Stimulated activated CD8-positive, alpha-beta memory T cell treated with anti-CD3 and anti-CD28 coated beads, Interleukin-15, amount 100 ng/mL, for 48 hours (primary cell): ENCODE measurements at places on chromosomes 11 and 22.

GRCh38 chr11:12464303-12464702 lies 86.9 kb downstream of the PARVA start:
- no peak for DNase-seq

- no peak for DNase-seq
These were observed 27.6 kb downstream of the RBMXL2 start for GRCh38 chr11:7116370-7116769.

DNA sequence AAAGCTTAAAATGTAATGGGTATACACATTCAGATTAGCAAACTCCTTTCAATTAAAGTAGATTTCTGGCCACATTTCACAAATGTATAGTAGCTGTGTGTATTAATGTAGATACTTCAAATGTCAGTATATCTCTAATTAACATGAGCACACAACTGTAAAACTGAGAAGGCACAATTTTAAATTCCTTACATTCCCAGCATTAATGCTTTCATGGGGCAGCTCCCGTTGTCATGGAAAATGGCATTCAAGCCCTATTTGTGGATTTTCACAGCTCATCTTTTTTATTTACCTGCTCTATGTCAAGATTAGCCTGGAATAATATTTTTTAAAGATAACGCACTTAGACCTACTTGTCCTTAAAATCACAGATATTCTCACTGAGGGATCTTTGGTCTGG lies 113.6 kb upstream of the SOX6 start:
- no peak for DNase-seq

GRCh38 chr11:83945976-83946375 lies 659.8 kb upstream of the CCDC90B start:
- no peak for DNase-seq

DNA sequence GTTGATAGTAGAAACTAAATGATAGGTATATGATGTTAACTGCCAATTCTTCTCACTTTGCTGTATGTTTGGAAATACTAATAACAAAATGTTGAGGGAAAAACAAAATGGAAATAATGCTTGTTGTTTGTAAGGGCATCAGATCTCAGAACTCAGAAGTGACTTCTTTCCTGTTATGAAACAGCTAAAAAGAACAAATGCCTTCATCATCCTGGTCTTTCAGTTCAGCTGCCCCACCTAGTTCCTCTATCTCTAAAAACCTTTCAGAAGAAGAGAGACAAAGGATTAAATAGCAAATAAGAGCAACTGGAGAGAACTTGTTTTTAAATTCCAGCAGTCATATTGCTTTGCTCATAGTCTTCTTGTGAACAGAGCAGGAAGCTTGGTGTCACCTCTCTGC lies 345.3 kb upstream of the NCAM1 start:
- DNase-seq, result no peak

DNA sequence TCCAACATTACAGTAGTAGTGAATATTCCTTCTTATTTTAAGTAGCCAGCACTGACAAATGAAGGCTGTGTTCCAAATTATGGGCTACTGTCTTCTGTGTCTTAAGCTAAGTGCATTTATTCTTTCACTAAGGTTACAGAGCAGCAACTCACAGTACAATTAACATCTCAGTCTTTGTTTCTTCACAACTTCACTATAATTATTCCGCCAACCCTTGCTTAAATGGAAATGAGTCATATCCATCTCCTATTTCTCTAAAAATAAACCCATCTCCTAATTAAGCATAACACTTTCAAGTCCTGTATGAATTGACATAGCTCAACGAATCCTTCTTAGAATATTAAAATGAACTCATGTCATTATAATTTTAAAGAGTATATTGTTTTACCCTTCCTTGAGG lies 6.7 kb downstream of the ETS1 start:
- DNase-seq, result no peak

DNA sequence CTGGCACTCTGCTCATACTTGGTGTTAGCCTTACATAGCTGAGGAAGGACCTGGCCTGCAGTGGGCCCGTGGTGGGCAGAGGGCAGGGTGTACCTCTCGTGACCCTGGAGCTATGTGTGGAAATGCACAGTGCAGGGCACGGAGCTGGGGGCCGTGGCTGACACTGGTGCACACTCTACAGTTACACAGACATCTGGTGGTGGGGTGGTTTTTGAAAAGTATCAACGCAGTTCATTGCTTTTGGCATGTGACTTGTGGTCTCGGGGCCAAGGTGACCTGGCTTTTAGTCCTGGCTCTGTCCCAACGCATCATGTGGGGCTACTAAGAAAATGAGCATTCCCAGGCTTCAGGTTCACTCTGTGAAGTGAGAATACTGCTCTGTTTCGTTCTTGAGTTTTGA lies 553.6 kb downstream of the NTM start:
- no peak for DNase-seq

- no peak for DNase-seq
These were observed 4.7 kb downstream of the FOSL1 start for GRCh38 chr11:65895482-65895981.

GRCh38 chr11:67056267-67057204 lies at the start of gene RHOD:
Gene RHOD, plus strand, starts transcription at chr11:67056847. Its CDS starts 56 bp downstream, at chr11:67056903.
- DNase-seq, result no peak

GRCh38 chr22:44526779-44527126 lies 28.7 kb upstream of the RTL6 start:
- no peak for DNase-seq

DNA sequence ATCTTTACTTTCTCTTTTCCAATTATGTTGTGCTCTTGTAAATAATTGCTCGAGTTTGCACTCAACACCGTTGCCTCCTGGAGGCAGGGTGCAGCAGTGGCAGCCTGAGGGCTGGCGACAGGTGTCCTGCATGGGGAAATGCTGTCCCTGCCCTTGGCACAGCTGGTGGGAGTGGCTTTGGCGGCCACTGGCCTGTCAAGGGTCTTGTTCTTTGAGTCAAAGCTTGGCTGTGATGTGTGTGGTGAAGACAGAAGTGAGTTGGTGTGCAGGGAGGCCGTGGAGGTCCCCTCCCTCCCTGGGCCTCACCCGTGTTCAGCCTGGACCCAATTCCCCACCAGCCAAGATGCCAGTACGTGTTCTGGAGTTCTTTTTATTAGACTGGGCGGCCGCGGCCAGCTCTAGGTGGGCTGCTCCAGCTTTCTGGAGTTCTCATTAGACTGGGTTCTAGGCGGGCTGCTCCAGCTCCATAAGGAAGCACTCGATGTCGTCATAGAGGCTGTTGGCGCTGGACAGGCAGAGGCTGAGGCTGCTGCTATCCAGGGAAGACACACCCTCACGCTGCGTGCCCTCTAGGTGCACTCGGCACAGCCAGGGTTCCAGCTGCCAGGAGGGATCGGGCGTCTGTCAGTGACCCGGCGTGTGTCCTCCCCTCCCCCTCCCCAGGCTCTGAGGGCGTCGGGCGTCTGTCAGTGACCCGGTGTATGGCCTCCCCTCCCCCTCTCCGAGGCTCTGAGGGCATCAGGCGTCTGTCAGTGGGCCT lies 3.4 kb downstream of the IRF7 start:
- no peak for DNase-seq

DNA sequence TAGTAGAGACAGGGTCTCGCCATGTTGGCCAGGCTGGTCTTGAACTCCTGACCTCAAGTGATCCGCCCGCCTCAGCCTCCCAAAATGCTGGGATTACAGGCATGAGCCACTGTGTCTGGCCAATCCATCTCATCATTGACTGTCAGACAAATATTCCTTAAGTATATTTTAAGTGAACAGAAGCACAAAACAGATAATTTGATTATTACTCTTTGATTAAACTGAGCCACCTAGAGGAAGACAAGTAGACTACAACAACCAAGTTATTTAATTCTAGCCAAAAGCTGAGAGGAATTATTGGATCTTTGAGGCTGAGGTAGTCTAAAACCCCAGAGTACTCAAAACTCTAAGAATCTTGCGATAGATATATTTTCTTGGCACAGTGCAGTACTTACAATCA lies 1.2 kb downstream of the ACRV1 start:
- no peak for DNase-seq

GRCh38 chr11:20770414-20770946 lies 101.1 kb downstream of the NELL1 start:
- no peak for DNase-seq

DNA sequence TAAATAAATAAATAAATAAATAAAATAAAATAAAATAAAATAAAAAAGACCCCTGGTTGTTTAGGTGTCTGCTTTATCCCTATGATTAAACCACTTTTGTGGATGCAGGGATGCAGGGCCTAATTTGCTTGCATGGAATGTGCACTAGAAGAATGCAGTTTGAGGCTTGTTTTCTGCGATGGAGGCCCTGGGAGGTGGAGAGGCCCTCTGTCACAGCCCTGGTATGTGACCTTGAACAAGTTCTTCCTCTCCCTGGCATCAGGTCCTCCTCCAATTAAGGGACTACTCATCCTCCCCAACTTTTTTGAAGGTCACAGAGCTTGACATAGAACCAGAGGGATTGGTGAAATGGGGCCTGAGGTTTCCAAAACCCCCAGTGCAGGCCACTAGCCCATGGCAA lies 22.7 kb downstream of the KCNJ4 start:
- no peak for DNase-seq

DNA sequence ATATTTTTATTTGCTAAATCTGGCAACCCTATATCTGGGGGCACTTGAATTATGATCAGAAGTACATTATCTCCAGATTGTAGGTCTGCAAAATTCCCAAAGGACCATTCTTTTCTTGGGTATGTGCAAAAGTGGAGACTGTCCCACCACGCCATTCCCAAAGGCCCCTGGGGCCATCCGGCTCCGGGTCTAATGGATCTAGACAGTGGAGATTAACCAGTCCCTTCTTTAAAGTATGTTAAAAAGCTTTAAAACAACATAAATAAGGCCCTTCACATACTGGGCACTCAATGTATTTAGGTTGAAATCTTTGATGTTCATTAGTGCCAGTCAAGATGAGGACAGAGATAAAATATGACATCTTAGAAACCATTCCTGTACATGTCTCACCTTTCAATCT lies 124.1 kb downstream of the MAML2 start:
- DNase-seq, result no peak

DNA sequence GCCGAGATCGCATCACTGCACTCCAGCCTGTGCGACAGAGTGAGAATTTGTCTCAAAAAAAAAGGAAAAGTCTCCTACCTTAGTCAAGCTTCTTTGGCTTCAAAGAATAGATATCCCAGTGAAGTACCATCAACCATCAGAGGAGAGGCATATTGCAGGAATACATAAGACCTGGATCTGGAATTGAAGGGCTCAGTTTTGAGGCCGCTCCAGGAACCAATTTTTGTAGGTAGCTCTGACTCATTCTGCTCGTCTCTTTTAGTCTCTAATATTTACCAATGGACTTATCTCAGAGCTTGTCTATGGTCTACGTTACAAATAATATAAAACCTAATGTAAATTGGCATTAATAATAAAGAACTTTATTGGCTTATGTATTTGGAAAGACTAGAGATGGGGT lies 8.2 kb upstream of the CCDC15 start:
- no peak for DNase-seq

- DNase-seq, result no peak
These were observed 1121.8 kb downstream of the TBC1D22A start for GRCh38 chr22:47884200-47884599.

- no peak for DNase-seq
These were observed 150.8 kb upstream of the C11orf58 start for GRCh38 chr11:16587670-16588069.

- no peak for DNase-seq
These were observed 24.1 kb upstream of the FAM181B start for GRCh38 chr11:82757660-82758357.

- no peak for DNase-seq
These were observed 63.5 kb downstream of the SIK2 start for GRCh38 chr11:111665777-111666176.

DNA sequence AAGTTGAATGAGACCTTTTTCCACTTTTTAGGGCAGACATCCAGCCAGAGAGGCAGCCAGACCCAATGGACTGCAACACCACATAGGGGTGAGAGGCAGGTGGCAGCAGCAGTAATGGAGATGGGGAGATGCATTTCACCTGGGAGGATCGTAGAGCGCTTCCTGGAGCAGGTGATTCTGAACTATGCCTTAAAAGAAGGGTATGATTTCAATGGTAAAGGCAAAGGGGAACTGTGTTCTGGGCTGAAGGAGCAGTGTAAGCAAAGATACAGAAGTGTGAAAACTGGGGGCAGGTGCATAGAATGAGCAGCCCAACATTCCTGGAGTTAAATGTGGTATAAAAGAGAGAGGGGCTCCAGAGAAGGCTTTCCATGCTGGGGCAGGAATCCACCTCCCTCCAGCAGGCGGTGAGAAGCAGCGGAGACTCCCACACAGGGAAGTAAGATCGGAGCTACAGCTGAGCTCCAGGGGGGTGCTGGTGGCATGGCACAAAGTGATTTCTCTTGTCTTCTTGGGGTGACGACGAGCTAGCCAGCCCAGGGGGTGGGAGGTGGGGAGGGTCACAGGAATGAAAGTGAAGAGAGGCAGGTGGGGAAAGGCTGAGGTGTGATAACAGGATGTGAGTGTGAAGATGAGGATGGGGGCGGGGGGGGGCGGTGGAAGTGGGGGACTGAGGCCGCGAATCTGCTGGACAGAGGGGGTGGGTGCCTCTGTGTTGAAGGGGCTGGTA lies 4.3 kb upstream of the SERHL2 start:
- no peak for DNase-seq

DNA sequence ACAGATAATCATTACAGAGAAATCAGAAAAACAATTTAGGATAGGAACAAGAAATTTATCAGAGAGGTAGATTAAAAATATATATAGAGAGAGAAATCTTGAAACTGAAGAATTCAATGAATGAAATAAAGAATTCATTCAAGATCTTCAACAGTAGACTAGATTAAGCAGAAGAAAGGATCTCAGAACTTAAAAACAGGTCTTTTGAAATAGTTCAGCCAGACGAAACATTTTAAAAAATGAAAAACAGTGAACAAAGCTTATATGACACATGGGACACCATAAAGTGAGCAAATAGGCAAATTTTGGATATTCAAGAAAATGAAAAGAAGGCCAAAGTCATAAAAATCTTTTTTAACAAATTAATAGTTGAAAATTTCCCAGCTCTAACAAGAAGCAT lies 138.8 kb downstream of the CASP12 start:
- DNase-seq, result no peak

DNA sequence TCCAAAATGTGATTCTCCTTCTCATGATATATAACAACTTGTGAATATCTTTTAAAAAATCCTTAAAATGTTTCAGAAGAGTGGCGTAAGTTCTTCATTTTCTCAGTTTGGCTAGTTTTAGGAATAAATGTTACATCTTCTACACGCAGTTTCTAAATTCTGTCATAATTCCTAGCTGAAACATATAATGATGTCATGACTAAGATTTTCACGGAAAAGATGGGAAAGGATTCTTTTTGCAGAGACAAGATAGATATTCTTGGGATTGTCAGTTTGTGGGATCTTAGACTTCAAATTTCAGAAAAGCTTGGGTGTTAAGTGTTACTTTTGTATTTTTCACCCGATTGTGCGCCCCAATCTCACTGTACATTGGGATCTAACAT lies 1.7 kb downstream of the EED start:
- DNase-seq, result no peak

- no peak for DNase-seq
These were observed 2.0 kb downstream of the DUSP8 start for GRCh38 chr11:1570001-1570453.

- no peak for DNase-seq
These were observed 510 bp downstream of the PPME1 start for GRCh38 chr11:74171630-74171968.

- DNase-seq, result no peak
These were observed 95.0 kb downstream of the AASDHPPT start for GRCh38 chr11:106172386-106172991.
